ENCODE measurements at places on chromosomes 5 and 9.
A peak's percentile ranks its signal among the peaks of the same experiment; 100 is the strongest.

DNA sequence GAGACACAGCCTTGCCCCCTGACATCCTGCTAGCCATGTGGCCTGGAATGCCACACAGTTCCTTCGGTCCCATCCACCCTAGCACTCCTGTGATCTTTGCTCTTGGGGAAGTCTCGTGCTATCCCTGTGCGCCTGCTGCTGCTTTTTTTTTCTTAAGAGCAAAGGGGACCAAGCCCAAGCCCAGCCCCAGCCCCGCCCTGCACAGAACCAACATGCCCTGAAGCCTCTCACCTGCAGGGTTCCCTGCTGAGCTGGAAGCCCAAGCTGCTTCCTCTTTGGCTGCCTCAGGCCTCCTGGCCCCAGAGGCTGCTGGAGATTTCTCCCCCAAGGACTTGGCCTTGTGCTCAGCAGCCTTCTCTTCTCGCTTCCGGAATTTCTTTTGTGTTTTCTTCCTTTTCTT is 1.8 kb downstream of the SURF6 start:
- DNase-seq: peak; percentile 4

DNA sequence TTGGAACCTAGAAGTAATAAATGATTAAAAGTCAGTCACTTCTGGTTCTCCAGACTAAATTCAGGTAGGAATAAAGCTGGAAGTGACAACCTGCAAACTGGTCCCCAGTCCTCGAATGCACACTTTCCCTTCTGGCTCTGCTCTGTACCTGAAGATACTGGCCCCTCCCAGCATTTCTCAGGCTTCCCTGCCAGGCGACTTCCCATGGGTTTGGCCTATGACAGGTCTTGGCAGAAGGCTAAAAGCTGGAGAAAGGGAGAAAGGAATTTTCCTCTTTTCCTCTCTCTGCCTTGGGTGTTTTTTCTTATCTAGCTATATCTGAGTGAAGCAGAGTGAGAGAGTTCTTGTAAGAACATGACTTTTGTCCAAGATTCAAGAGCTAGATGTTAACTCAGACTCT is 1005.7 kb downstream of the DTWD2 start:
- DNase-seq: peak; percentile 27

DNA sequence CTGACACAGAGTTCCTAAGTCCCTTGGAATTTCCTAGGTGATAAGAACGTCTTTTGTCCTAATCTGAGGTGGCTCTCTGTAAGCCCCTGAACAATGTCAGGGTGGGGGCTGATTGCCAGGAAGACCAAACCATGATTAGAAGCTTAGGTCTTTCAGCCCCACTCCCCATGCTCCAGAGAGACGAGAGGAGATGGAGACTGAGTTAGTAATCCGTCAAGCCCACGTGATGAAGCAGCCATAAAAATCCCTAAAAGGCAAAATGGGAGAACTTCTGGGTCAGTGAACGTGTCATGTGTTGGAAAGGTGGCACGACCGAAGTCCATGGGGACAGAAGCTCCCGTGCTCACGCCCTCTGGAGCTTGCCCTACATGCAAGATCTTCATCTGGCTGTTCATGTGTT is 85.6 kb downstream of the RAD23B start:
- no peak for DNase-seq

DNA sequence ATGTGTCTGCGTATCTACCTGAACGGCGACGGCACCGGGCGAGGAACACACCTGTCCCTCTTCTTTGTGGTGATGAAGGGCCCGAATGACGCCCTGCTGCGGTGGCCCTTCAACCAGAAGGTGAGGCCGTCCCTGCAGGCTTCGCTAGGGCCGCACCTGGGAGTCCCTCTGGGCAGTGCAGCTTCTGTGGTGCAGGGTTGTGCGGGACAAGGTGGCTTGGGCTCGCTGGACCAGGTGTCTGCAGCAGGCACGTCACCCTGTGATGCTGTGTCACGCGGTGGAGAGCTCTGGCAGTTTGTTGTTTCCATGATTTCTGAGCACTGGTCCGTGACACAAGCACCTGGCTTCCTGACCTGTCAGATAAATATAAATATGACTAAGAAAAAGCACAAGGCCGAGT is 20.7 kb downstream of the FBXW5 start:
- no peak for DNase-seq

DNA sequence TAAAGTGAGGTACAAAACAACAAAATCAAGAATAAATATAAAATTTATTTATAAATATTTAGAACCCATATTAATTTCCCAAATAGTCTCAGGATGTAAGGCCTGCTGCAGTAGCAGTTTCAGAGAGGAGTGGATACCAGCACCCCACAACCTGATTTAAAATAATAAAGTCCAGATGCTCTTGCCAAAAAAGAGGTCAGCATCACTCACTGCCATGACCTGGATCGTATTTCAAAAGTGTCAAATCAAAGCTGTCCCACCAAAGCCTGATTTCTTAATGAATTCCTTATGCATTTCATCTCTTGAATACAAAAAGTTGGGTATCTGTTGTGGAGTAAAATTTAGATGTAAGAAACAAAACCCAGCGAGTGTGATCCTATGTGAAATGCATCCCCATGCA is 58.0 kb upstream of the ROR2 start:
- no peak for DNase-seq

- no peak for DNase-seq
Observed at GRCh38 chr9:127763918-127764384, 14.5 kb downstream of the SH2D3C start.

- no peak for DNase-seq
Observed at GRCh38 chr9:27408001-27408400, 111.1 kb upstream of the EQTN start.

DNA sequence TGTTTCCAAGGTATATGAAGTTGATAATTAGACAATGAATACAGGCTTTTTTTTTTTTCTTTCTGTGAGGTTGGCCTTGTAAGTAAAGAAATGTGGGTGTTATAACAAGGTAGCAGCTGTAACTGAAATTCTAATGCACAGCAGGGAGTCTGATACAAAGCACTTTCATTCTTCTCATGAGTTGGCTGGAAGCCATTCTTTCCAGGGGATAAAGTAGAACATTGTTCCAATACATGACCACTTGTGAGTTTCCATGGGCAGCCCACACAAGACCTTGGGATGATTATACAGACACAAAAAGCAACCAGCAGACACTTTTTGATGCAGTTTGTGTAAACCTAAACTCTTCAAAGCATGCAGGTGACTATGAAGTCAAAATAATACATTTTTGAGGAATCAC is 1785.9 kb upstream of the WWC1 start:
- no peak for DNase-seq

DNA sequence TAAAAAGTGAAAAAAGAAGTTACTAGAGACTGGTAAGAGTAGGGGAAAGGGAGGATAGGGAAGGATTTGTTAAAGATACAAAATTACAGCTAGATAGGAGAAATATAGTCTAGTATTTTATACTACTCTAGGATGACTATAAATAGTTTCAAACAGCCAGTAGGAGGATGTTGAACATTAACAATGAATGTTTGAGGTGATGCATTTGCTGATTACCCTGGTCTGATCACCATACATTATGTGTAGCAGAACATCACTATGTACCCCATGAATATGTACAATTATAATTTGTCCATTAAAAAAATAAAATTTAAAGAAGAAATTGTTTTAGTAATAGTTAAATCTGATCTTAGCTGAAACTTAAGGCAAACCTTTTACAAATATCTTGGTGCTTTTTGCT is 302.6 kb downstream of the ARHGAP26 start:
- no peak for DNase-seq

- no peak for DNase-seq
Observed at GRCh38 chr9:29945012-29945411, 2371.7 kb upstream of the C9orf72 start.

- DNase-seq: peak; percentile 59
Observed at GRCh38 chr5:6712142-6712576, 1.1 kb upstream of the TENT4A start.

GRCh38 chr5:170896779-170897178 is 35.0 kb downstream of the RANBP17 start:
- peak; percentile 14 for DNase-seq

GRCh38 chr5:3466392-3466791 is 129.2 kb upstream of the IRX1 start:
- no peak for DNase-seq

All from dorsolateral prefrontal cortex (tissue), 122 donors.